ENCODE measurements at places on chromosomes 2 and 18.
A peak's percentile ranks its signal among the peaks of the same experiment; 100 is the strongest.

DNA sequence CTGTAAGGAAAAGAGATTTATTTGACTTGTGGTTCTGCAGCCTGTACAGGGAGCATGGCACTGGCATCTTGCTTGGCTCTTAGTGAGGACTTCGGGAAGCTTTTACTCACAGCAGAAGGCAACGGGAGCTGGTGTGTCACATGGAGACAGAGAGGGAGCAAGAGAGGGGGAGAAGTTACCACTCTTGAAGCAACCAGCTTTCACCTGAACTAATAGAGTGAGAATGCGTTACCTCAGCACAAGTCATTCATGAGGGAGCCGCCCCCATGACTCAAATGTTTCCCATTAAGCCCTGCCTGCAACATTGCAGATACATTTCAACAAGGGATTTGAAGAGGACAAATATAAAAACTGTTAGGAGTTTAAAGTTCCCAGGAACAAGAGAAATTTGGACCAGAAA is 190.0 kb downstream of the CYRIA start:
- DNase-seq = no peak

DNA sequence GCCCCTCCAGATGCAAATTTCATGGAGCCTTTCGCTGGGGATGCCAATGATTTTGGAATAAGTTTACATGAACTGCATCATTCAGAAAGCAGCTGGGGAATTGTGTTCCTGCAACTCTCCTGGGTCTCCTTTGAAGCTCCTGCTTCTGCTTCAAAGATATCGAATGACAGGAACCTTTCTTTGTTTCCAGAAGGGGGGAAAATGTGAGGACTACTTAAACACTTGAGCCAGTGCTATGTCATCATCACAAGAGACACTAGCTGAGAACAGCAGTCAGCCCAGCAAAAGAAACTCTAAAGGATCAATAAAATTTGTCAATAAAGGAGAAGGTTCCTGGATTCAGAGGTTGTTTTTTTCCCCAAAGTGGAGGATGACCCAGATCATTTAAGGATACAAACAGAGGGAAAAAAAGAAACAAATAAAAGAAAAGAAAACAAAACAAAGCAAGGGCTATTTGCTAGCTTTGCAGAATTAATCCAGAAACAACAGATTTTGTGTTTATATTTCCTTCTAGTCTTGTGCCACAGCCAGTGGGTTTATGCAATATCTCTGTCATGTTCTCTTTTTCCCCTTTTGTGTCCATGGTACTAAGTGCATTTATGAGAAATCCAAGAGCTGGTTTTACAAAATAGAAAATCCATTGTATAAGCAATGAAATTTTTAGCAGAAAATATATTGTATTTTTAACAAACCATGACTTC is 463.7 kb downstream of the CDH2 start:
- DNase-seq = no peak

DNA sequence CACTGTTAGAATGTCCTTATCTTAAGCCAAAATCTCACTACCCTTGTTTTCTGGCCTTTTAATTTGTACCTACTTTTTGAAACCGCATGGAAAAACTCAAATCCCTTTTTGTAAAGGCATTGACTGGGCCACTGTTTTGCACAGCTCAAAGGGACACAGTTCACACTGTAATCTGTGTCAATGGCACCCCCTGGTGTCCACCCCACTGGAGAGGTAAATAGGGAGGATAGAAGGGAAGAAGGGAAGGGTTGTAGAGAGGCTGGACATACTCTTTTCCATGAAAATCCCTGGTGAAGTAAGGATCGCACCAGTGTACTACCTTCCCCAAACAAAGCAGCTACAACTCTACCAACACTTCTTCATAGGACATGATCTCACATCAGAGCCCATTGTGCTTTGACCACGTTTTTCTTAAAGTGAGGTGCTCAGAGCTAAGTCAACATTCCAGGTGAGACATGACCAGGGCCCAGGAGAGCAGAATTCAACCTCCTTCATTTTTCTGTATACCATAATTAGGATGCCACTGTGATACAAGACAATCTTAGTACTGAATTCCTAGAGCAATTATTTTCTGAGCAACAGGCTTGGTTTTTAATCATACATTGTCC is 92.4 kb upstream of the RMDN2 start:
- DNase-seq = peak; percentile 12

GRCh38 chr2:196076778-196077568 is 8.3 kb upstream of the DNAH7 start:
- no peak for DNase-seq

GRCh38 chr2:136325844-136326331 is 207.9 kb upstream of the CXCR4 start:
- no peak for DNase-seq

GRCh38 chr2:48423376-48423775 is 106.6 kb upstream of the STON1 start:
- DNase-seq = no peak

GRCh38 chr2:169928463-169928864 is 101.2 kb downstream of the UBR3 start:
- no peak for DNase-seq
